RPMI7951 (cell line): ENCODE measurements at places on chromosomes 16 and 17.

DNA sequence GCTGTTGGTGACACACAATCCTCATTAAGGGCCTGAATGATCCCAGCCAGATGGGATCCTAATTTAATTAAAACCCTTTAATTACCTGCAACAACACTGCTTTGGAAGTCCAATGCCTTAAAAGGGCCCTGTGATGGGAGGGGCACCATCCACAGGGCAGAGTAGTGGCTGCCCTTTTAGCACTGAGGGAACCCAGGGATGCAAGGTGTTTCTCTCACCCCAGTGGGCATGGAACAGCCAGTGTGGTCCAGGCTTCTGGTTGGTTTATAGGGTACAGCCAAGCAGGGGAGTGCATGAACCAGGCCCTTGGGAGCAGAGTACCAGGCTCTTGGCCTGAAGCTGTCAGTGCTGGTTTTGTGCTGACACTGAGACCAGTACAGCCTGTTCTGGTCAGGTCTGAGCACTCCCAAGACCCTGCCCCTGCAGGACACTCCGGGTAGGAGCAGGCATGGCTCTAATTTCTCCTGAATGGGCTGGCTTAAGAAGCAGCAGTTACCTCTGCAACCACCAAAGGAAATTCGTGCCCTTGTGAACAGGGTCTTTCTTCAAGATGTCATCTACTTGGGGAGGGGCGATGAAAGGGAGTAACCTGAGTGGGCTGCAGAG is 9.9 kb downstream of the NXPH3 start:
- DNase-seq = no peak

DNA sequence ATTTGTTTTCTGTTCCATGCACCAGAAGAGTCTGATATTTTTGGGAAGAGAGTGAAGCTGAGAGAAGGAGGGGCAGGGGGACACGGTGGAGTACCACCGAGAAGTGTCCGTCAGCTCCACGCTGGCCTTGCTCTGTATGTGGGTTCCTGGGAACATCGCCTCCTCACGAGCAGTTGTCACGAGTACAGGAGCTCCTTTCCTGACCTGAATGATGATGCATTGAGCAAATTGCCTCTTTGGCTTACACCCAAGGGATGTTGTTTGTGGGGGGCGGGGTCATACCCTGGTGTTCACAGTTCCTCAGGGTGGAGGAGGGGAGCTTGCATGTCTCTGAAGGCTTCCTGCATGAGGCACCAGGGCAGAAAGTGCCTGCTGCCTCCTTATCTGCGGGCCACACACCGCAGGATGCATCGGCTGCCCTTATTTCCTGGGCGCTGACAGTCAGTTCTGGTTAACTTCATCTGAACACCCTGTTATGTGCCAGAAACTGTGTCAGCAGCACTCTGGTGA is 36.2 kb downstream of the RGS9 start:
- DNase-seq = peak; percentile 50

DNA sequence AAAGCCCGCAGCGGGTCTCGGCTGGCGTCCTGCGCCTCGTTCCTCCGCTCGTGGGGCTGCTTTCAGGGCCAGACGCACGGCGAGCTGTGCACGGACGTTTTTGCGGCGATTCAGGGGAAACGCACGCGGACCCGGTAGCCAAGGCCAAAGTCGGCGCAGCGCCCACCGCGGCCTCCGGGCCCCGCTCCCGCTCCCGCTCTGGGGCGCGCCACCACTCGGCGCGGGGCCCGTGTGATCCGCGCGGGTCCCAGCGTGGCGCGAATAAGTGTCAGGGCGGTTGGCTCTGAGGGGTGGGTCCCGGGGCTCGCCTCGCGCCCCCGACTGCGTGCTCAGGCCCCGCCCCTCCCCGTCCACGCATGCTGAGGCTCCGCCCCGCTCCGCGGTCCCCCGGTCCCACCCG is 694 bp upstream of the TBCD start:
- no peak for DNase-seq

GRCh38 chr17:37273409-37274051 is 102.3 kb upstream of the C17orf78 start:
- peak; percentile 26 for DNase-seq

- no peak for DNase-seq
Measured at GRCh38 chr17:58918884-58919283, 163.2 kb downstream of the PPM1E start.

GRCh38 chr16:84207251-84207650 is 16.3 kb downstream of the ADAD2 start:
- DNase-seq = no peak

GRCh38 chr16:83623091-83623730 is 184.6 kb upstream of the HSBP1 start:
- no peak for DNase-seq

DNA sequence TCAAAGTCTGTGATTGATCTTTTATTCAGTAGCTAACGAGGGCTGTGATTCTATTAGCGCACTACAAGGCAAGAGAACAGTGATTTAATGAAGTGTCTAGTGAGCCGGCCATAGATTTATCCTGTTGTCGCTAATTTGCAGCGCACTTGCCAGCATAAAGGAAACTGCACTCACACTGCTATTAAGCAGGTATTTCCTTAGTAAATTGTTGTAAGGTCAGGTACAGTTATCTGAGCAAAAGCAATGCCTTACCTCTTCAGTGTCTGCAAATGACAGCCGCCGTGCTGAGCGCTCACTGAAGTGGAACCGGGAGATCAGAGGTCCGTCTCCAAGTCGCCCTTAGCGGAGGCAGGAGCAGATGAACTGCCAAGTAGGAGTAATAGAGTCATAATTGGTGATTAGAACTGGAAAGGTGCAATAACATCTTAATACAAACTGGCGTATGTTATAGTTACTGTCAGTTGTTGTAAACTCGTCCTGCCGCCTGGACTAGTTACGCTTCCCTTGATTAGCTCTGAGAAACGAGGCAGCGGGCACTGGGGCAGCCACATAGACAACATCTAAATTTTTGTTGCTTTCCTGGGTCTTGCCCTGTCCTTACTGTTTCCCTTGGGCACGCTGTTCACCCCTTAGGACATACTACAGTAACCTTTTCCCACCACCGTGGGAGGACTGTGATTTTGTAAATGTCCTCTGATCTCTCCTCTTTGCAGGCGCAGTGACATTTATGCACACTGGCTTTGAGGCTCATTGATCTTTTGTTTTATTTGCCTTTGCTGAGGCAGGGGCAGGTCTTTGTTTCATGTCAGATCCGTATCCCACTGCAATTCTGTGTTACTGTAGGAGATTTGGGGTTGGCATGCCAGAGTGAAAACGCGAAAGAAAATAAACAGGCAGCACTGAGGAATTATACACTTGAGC is 363.1 kb downstream of the WWOX start:
- no peak for DNase-seq

DNA sequence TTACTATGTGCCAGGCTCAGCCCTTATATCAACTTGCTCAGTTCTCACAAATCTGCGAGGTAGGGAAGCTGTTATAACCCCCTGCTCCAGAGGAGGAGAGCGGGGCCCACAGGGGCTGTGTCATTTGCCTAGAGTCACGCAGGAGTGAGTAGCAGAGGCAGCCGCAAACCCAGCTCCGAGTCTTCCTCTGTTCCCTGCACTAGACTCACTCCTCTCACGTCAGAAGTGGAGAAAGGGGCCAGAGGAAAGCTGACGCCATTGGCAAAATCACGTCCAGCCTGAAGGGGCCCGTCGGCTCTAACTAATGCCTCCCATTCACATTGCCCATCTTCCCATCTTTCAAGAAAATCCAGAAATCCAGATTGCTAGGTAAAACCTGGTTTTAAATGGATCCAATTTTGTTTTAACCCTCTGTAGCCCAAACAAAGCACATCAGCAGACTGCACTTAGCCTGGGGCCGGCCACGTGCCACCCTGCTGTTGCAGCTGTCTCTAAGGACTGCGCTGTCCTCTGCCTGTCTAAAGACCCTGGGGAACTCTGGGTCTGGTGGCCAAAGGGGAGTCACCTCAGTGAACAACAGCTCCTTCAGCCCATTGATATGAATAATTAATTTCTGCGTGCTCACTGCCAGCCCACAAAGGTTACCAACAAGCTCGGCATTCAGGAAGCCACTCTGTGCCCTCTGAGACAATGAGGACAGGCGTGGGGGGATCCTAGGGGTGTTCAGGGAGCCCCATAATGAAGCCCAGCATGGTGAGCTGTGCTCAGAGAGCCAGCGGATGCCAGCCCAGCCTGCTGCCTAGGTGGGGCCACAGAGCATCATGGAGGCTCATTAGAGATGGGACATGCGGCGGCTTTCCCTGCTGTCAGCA is 36.7 kb upstream of the ABR start:
- DNase-seq = no peak

DNA sequence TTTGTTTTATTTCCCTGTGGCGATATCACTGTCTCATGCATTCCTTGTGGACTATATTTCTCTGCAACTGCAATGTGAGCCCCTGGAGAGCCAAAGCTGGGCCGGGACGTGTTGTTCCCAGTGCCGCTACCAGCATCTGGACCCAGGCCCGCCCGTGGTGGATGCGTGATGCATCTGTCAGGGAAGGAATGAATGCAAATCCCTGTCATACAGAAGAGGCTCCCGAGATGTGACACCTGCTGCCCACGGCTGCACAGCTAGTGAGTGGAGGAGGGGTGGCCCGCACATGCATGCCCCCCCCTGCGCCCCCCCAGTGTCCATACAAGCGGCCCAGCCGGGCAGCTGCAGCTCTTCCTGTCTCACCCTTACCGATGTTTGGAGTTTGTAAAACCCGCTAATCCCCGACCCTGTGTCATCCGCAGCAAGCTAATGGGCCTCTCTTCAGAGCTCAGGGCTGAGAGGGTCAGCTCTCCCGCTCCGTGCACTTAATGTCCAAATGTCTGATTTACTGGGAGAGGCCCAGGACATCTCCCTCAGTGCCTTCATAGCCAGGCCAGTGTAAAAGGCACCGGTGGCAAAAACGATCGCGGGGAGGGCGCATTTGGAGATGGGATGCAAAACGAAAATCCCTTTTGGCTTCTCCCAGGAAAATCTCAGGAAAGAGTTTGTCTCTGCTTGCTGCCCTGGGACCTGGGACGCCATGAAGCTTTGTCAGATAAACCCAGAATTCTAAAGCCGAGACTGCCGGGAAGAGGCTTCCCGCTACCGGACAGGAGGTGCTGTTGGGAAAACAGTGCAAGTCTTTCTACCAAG is 91.8 kb downstream of the FOXL1 start:
- DNase-seq = peak; percentile 46

GRCh38 chr16:84390131-84390785 is 21.9 kb downstream of the ATP2C2 start:
- DNase-seq = no peak

GRCh38 chr17:8439681-8440080 is 4.0 kb downstream of the NDEL1 start:
- no peak for DNase-seq

- peak; percentile 39 for DNase-seq
Measured at GRCh38 chr16:81214745-81215166, 23.7 kb upstream of the BCO1 start.

GRCh38 chr17:74176546-74177001 is 26.9 kb upstream of the RPL38 start:
- peak; percentile 50 for DNase-seq

DNA sequence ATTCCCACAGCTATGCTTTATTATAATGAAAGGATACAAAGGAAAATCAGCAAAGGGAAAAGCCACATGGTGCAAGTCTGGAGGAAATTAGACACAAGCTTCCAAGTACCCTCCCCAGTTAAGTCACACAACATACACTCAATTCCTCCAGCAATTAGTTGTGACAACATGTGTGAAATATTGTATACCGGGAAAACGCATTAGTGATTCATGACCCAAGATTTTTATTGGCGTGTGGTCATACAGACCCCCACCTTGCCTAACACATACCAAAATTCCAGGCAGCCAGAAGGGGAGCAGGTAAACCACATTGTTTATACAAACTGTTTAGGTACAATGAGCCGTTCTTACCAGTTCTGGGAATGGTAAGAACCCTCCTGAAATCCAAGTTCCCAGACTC is 160.6 kb downstream of the CYB561 start:
- DNase-seq = no peak

GRCh38 chr17:75262112-75262606 is 480 bp downstream of the MRPS7 start:
- no peak for DNase-seq

GRCh38 chr17:48972749-48973097 is 4.3 kb upstream of the GIP start:
- DNase-seq = no peak

DNA sequence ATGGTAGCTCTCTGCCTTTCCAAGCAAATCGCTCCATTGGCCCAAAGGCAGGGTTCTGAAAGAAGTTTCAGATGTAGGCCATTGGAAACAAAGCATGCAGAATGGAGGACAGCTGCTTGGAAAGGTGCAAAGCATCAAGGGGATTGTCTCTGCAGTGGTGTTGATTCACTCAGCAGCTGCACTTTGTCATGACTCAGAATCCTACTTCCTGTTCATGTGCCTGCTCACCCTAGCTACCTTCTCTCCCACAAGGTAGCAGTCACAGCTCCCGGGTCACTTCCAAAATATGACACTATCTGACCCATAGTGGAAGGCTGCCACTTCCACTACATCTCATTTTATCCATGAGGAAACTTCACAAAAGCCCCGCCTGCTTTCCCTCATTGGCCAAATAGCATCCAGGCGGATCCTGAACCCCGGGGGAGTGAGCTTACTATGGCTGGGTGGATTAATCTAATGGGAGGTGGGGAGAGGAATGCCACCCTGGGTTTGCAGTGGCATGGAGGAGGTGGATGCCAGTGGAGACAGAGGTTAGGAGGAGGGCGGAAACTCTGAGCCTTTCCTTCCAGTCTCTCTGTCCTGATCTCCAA is 74.7 kb upstream of the NKD1 start:
- DNase-seq = peak; percentile 73
